H4 (cell line): ENCODE measurements at places on chromosomes 12 and 14.

DNA sequence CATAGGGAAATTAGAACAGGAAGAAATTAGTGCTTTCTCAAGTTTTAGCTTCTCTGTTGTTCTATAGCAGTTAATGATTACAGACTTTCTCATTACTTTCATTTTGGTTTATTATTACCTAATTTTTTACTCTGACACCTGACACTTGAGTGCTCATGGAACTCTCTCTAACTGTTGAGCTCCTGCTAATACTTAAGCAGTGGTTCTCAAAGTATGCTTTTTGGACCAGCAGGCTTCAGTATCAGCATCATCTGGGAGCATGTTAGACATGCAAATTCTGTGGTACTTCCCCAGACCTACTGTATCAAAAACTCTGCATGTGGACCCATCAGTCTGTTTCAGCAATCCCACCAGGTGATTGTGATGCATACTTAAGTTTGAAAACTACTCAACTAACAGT is 235.3 kb downstream of the CCDC91 start:
- DNase-seq = no peak

GRCh38 chr14:100015251-100015655 is 50.0 kb upstream of the EVL start:
- no peak for DNase-seq

GRCh38 chr12:111386885-111387284 is 18.0 kb upstream of the PHETA1 start:
- no peak for DNase-seq

DNA sequence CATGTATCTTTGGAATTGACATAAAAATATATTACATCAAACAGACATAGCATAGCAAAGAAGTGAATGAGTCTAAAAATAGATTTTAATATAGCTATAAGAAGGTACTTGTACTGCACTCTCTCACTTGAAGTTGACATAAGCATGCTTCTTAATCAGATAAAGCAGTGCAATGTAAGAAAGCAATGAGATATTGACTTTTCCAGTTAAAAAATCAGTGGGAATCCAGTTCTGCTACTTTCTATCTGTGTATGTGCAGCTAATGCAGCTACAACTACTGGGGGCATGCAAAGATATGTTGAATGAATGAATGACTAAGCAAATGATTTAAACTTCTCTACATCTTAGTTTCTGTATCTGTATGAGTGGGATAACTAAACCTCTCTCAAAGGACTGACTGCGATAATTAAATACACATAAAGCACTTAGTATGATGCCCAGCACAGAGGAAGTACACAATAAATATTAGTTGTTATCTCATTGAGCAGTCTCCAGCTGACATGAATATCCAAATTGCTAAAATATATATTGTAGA is 10.3 kb downstream of the WASHC3 start:
- no peak for DNase-seq

DNA sequence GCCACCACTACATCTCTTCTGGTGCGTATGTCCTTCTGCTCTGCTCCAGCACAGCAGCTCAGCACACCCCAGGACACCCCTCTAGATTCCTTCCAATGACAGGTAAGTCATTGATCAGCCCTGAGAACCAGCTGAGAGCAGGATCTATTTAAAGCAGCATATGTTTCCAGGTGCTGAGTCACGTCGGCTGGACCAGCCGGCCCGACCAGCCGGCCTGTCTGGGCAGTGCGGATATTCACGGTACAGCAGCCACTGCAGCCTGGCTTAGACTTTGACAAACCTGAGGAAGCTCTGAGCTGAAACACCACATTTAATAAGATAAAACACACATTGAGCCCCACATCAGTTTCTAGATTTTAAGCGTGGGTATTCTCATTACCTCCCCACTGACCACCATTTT is 31.8 kb upstream of the RPH3A start:
- no peak for DNase-seq

DNA sequence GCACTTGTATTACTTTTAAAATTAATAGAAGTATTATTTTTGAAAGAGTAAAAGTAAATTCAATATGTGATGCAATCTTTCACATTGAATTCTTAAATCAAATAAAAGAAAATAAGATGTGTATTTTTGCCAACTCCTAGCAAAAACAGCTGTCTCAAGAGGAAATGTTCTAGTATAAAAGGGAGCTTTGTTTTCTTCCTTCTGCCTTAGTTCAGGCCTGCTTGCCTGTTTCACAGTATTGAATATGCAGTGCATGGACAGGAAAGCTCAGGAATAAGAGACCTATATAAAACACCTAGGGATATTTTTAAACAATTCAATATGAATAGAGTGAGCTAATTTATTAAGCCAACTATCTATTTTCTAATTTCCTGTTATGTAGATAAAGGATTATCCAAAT is 294.8 kb upstream of the G2E3 start:
- no peak for DNase-seq

DNA sequence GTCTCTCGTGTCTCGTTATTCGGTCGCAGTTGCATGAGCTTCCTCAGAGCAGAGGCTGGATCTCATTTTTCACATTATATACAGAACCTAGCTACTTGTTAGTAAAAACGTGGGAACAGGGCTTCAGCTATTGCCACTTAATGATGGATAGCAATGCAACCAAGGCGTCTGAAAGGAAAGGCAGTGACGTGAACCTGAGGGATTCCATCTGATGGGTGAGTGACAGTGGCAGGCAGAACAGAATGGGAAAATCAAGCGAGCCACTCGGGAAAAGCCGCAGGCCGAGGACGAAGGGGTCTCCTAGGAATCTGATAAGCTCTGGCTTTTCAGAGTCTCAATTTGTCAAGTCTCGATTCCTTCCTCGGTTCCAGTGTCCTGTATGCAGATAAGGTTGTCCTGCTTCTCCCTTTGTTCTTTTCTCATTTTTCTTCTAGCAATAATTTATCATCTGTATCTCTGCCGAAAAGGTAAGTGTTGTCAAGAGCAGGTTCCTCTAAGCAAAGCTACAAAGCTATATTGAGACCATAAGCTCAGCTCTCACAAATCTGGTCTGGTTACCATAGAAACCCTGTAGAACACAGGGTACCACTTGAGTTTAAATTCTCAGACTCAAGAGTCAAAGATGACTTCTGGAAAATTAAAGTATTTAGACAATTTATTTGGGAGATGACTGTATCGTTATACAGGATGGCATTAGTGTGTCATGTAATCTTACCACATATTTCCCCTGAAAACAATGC is 416.6 kb downstream of the GLT1D1 start:
- no peak for DNase-seq

- no peak for DNase-seq
These were observed 483.6 kb upstream of the RGS6 start for GRCh38 chr14:71448431-71449315.

DNA sequence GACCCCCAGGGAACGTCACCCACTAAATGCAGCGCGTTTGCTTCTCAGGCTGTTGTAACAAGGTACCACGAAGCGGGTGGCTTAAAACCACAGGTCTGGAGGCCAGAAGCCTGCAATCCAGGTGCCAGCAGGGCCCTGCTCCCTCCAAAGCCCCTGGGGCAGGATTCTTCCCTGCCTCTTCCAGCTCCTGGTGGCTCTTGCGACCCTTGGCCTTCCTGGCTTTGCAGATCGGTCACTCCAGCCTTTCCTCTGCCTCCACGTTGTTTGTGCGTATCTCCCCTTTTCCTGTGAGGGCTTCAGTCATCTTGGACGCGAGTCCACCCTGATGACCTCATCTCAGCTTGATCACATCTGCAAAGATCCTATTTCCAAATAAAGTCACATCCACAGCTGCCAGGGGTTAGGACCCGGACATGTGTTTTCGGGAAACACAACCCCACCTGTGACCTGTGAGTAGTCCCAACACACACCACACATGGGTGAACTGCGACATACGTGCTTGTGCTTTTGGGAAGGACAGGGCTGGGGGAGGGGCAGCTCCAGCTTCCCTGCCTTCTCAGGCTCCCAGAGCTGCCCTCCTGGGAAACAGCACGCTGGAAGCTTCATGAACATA is 114.5 kb upstream of the NCOR2 start:
- DNase-seq = peak; percentile 66

DNA sequence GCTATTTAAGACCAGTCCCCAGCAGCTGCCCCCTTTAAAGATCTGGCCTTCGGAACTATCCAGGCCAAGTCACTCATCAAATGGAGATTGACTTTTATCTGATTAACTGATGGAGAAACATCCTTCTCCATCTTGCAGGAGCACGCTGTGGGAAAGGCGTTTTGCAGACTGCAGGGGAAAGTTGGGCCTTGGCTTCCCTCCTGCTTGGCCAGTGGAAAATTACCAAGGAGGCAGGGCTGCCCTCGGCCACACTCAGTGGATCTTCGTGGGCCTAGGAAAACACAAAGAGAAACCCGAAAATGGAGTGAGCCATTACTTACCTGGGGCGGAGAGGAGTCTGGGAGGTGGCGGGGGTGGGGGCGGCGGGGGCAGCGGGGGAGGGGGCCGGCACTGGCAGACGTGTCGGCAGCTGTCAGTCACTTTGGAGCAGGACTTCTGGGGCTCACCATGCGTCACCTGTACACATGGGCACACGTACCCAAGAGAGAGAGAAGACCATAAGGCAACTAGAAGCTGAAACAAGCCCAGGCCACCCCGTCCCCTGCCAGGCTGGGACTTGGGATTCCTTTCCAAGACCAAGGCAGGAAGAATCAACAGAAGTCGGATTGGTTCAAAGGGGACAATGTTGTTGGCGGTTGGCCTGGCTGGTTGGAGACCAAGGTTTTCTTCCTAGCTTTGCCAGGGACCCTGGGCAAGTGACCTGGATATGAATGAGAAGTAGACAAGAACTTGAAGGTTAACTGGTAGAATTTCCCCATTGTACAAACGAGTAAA is 9.2 kb downstream of the PRIMA1 start:
- DNase-seq = no peak

DNA sequence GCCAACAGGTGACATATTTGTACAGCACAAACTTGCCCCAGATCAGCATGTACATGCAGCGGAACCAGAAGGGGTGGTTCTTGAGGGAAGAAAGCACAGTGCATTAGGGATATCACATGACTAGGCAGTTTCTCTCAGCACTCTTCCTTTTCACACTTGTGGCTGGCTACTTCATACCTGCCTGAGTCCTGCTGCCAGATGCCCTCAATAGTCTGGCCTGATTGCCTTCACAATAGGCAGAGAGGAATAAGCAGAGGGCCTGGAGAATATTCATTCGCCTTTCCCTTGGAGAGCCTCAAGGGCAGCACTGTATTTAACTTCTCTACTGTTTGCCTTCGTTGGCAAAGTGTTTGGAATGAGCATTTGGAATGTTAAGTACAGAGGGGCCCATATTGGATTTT is 7.9 kb downstream of the EMG1 start:
- DNase-seq = no peak

GRCh38 chr14:24879661-24880386 is 170.1 kb downstream of the STXBP6 start:
- no peak for DNase-seq

- no peak for DNase-seq
These were observed 66.8 kb downstream of the TXNDC16 start for GRCh38 chr14:52485350-52485960.

GRCh38 chr12:114194956-114195355 is 211.0 kb downstream of the TBX5 start:
- DNase-seq = no peak

- DNase-seq = no peak
These were observed 96.2 kb downstream of the BTG1 start for GRCh38 chr12:92049403-92049802.

DNA sequence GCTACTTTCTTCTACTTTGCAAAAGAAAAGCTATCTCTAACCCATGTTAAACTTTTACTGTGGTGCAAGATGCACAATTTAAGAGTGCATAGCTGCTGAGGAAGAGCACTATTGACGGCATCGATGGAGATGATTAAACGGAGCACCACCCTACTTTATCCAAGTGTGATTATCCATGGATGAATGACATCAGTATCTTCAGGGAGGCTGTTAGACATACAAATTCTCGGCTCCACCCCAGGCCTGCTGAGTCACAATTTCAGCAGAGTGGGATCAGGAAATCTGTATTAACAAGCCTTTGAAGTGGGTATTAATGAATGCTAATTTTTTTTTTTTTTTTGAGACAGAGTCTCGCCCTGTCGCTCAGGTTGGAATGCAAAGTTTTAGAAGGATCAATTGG is 16.2 kb downstream of the SLC2A14 start:
- DNase-seq = no peak

DNA sequence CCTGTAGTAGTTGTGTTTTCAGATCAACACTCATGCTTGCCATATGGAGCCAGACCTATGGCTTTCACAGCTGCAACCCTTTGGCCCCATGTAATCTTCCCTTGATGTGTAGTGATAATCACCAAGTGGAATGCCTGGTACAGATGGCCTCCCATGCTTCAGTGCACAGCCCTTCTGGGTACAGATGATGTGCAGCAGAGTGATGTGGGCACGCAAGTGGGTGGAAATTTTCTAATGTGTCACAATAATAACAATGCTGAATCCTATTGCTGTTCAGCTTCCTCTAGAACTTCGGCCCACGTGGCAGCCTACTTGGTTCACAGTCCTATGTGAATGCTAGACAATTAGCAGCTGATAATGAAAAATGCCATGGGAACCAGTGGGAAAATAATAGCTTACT is 188.1 kb downstream of the SNAPC1 start:
- DNase-seq = no peak
